ENCODE measurements at places on chromosomes 16 and 17.

GRCh38 chr16:48507886-48508285, 102.1 kb downstream of the N4BP1 start:
- DNase-seq: no peak

DNA sequence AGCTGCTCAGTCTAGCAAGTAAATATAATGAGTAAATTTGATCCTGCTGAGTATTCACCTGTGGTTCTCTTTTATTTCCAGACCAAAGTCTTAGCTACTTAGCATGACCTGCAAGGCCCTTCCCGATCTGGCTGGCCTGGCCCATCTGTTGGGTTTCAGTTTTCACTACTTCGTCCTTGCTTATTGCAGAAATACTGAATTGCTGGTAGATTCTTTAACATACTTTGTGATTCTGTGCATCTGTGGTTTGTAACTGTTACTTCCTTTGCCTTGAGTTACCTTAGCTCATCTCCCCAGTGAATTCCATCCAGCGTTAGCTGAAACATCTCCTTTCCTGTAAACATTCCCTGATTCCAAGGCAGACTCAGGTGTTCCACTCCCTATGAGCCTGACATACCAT, 131.1 kb downstream of the PHKB start:
- DNase-seq: no peak

GRCh38 chr17:28142305-28142704, 99.8 kb downstream of the NLK start:
- no peak for DNase-seq

DNA sequence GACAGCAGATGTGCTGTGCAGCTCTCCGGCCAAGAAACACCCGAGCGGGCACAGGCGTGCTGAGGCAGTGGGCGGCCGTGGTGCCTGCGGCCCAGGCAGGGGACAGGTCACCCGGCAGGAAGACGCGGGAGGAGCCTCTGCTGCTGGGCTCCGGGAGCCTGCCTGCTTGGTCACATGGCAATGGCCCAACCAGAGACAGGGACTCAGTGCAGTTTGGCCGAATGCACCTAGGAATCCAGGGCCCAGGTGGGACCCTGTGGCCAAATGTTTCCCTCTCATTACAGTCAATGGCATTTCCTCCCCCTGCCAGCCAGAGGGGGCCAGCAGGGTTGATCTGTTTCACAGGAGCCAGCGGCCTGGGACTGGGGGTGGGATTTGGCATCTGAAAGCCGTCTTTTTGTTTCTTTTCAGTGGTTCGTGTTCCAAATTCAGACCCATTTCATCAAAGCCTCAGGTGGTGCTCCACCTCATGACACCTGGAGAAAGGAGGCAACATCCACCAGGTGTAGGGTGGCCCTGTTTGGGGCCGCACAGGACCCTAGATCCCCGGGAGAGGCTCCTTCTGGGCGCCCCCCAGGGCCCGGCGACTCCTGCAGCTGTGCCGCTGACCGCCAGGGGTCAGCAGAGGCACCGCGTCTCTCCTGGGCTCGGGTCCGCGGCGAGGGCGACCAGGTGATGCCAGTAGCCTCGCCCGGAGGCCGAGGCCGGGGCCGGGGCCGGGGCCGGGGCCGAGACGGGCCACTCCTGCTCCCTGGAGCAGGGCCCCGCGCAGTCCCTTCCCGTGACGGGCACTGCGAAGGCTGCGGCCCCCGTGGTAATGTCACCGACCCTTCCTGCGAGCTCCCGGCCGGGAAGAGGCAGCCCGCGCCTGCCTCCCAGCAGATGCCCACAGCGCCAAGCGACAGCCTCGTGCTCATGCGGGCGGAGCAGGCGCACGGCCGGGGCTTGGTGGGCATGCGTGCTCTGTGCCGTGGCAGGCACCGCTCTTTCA, 118.5 kb downstream of the C16orf78 start:
- DNase-seq: peak; percentile 18

- DNase-seq: no peak
Measured at GRCh38 chr16:74092336-74092735, 204.3 kb upstream of the PSMD7 start.

- peak; percentile 75 for DNase-seq
Measured at GRCh38 chr16:10949424-10949970, 5.1 kb downstream of the CLEC16A start.

DNA sequence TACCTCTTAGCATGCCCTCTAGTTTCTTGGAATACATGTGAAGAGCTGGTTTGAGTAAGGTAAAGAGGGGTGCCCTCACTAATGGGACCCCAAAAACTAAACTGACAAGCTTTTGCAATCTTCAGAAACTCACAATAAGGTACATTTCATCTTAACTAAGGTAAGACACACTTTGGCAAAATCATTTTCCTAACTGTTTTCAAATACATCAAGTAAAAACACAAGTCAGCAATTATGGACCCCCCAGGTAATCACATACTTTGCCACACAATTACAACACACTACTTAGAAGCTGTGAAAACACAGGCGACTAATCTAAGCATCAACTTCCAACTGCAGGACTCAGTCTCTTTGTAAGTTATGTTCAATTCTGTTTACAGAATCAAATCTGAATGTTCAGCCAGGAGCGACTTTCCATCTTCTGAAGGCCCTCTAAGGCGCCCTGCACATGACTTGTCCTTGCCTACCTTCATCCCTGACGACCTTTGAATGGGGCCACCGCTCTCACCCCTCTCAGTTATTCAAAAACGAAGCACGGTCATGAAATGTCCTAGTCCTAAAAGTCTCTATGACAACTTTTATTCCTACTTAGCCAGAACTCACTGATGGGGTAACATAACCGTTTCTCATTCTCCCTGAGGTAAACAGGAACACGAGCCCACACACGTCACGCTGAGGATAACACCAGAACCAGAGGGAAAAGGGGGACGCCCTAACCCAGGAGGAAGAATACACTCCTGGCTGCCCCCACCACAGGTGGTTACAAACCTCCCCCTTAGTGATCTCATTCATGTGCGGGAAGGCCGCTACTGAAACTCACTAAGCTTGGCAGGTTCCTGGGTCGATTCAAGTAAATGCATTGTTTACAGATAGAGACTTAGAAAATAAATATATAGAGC, 5.5 kb downstream of the CREBBP start:
- DNase-seq: no peak

DNA sequence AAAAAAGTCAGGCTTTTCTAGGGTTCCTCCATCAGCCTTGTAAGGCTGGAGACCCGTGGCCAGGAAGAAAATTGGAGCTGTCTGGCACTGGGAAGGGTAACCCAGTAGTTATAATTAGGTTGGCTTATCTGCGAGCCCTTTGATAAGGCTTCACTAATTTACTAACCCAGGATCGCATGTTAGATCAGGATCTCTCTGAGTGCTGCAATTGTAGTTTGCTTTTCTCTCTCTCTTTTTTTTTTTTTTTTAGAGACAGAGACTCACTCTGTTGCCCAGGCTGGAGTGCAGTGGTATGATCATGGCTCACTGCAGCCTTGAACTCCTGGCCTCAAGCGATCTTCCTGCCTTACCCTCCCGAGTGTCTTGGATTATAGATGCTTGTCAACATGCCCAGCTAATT, 17.0 kb downstream of the ABCC1 start:
- DNase-seq: no peak

DNA sequence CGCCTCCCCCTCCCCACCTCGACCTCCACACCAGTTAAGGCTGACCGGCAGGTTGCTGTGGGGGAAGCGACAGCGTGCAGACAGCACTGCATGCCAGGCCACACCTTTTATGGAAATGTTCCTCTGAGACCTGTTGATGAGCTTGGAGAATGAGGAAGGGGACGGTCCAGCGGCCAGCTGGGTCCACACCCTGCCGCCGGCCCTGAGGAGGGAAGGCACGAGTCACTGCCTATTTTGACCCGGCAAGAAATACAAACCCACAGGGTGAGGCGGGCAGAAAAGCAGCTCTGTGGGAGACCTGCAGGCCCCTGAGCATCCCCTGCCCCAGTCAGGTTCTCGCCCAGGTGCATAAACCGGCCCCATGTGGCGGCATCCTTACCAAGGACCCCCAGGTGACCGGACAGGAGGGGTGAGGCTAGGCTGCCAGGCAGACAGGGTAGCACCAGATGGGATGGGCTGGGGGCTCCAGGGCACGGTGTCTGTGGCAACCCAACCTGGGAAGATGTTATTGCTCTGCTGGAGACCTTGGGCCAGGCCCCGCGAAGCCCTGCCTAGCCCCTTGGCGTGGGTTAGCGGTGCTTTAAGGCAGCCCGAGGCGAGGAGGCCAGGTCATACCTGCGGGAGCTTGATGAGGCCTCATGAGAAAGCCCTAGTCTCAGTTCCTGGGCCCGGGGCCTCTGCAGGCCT, 12.7 kb downstream of the NATD1 start:
- no peak for DNase-seq

GRCh38 chr17:13016881-13017654, 759 bp downstream of the ELAC2 start:
- no peak for DNase-seq
